ENCODE measurements at places on chromosomes 16 and 17. TPM values are rescaled to one million over a fixed set of nuclear protein-coding genes. Genes with fewer than 3 reads are reported as not detected.

- no peak for DNase-seq
Measured at GRCh38 chr17:173166-173911, 8.1 kb downstream of the DOC2B start.

- no peak for DNase-seq
Measured at GRCh38 chr17:18017958-18018357, 21.0 kb downstream of the ATPAF2 start.

GRCh38 chr16:24214992-24215391, 41.1 kb upstream of the CACNG3 start:
- DNase-seq = no peak

GRCh38 chr17:1577182-1577581, 14.6 kb upstream of the PITPNA start:
- DNase-seq = peak; percentile 92

GRCh38 chr17:33192951-33193911, 99.9 kb downstream of the ASIC2 start:
- no peak for DNase-seq

GRCh38 chr17:44210342-44211192, 8.9 kb downstream of the UBTF start:
- DNase-seq = peak; percentile 89

- DNase-seq = no peak
Measured at GRCh38 chr17:40509626-40510327, 8.4 kb upstream of the TNS4 start.

- DNase-seq = no peak
Measured at GRCh38 chr17:54793271-54793670, 107.4 kb upstream of the TOM1L1 start.

- DNase-seq = no peak
Measured at GRCh38 chr17:39618246-39618913, 8.4 kb upstream of the PPP1R1B start.

DNA sequence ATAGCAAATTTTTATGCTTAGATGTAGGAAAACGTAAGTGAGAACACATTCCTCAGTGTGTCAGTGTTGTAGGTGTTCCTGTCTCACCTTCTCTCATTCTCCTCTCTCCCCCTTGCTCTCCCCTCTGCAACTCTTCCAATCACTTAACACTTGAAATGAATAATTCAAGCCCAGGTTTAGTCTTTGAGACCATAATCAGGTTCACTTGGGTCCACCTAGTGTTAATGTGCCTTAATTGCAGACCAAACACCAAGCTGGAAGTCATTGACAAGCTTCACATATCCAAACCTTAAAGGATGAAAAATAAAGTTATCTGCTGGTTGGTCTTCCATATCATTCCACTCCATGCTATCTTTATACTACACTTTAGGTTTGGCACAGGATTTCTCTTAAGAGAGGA, 37.0 kb downstream of the STXBP4 start:
- no peak for DNase-seq

DNA sequence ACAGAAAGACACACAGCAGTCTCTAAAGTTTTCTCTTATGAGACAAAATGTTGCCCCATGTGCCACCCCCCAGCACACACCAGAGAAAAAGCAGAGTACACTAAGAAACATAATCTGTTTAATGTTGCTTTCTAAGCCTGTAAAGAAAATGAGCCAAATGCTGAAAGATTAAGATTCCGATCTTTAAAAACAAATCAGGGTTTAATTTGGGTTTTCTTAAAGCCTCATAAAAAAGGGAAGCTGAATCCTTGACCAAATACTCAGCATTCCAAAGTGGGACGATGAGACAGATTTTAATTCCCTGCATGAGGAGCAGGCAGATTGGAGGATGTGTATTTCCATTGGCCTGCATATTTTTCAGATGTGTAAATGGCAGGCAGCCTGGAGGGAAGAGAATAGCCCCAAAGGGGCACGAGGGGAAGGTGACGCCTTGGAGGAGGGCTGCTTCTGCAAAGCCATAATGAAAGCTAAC, 118.4 kb downstream of the COPRS start:
- DNase-seq = no peak

GRCh38 chr16:2468725-2469398, 2.2 kb upstream of the NTN3 start:
- no peak for DNase-seq

- DNase-seq = peak; percentile 72
Measured at GRCh38 chr17:54900457-54901229, at the start of gene TOM1L1. Gene TOM1L1, plus strand, starts transcription at chr17:54900852. Its CDS starts 14 bp downstream, at chr17:54900866.

DNA sequence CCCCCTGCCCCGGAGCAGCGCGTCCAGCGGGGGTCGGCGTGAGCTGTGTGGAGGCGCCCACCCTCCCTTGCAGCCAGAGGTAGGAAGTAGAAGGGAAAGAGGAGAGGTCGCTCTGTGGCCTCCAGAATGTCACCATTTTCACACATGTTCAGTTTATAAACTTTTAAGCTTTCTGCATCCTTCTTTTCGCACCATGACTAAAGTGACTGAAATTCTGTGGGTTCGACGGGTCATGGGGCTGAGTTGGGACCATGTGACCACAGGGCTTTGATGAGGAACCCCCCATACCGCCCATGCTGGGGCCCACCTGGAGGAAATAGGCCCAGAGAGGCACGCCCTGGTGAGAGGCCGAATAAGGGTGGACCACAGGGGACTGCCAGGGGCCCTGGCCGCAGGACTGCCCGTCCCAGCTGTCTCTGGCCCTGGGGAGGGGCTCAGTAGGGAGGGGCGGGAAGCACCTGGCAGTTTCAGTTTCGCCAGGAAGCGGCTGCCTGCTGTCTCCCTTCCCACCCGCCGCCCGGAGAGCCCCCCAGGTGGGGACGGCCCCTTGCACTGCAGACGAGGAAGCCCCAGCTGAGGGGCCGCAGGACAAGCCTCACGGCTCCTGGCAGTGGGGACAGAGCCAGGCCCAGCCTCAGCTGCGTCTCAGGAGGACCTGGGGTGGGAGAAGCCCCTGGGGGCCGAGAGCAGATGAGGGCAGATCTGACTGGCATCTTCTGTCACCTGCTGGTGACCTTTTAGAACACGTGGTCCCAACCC, 9.0 kb downstream of the CBFA2T3 start:
- no peak for DNase-seq

DNA sequence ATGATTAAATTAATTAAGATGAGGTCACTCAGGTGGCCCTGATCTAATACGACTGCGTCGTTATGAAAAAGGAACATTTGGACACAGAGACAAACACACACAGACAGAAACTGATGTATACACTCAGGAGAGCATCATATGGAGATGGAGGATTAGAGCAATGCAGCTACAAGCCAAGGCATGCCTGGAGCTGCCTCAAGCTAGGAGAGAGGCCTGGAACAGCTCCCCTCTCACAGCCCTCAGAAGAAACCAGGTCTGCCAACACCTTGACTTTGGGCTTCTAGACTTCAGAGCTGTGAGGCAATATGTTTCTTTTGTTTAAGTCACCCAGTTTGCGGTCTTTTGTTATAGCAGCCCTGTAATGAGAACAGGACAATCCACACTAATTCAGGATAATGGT, 318.9 kb downstream of the HS3ST3B1 start:
- no peak for DNase-seq

GRCh38 chr17:35449371-35449931, 885 bp upstream of the SLFN13 start:
- DNase-seq = peak; percentile 34

- no peak for DNase-seq
Measured at GRCh38 chr16:2231016-2231931, 5.0 kb upstream of the DNASE1L2 start.

DNA sequence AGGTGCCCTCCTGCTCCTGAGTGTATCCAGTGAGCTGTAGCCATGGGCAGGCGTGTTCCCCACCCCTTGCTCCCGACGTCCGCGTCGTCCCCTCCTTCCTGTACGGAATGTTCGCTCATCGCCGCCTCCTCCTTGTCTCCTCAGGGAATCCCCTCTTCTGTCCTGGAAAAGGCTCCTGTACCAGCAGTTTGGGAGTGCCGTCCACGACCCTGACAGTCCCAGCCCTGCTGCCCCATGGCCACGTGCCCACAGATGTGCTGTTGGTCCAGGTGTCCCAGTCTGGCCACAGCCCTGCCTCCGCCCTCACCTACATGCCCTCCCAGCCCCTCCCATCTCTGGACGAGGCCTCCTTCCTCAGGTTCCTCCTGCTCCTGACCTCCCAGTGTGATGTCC, 30.2 kb downstream of the OR1D5 start:
- DNase-seq = no peak

DNA sequence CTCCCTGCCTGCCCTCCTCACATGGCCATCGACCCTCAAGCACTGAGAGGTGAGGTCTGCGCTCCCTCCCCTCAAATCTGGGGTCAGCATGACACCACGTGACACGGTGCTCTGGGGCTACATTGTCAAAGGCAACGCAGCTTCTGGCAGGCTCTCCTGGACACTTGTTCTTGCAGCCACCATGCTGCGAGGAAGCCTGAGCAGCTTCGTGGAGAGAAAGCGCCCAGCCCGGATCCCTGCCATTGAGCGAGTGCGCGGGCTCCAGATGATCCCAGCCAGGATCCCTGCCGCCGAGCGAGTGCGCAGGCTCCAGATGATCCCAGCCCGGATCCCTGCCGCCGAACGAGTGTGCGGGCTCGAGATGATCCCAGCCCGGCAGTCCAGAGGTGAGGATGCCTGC, 70.9 kb upstream of the METRNL start:
- DNase-seq = no peak

- DNase-seq = no peak
Measured at GRCh38 chr16:80741724-80742123, 62.7 kb downstream of the CDYL2 start.

DNA sequence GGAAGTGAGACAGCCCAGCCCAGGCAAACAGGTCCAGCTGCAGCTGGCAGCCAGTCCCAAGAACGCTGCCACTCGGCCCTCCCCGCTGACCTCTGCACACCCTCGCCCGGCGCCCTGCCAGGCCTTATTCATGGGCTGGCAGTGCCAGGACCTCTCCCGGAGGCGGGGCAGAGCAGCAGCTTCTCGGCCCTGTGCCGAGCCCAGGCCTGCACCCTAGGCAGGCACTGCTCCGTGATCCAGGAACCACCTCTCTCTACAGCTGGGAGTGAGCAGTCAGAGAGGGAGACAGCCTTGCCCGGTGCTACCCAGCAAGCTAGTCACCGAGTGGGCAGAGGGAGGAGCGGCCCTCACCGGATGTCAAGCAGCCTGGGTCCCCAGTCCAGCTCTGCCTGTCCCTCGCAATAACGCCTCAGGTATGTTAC, 79.9 kb upstream of the CBX4 start:
- peak; percentile 94 for DNase-seq

- no peak for DNase-seq
Measured at GRCh38 chr17:29682987-29683386, 60.3 kb upstream of the CORO6 start.

DNA sequence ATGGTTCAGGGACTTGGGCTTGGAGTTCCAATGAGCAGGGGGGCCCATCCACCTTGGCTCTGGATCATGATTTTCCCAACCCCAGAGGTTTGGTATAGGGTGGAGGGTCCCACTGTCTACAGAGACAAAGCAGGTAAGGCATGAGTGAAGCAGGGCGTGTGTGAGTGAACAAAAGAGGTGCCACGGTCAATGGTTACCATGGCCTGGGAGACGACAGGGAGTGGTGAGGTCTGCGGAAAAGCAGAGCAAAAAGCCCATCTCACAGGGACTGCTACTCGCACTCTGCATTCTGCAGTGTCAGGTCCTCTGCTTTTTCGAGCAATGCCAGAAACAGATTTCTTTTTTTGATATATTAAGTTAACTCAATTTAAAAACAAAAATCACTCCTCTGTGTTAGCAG, 24.6 kb downstream of the MYH11 start:
- DNase-seq = no peak

- DNase-seq = peak; percentile 37
Measured at GRCh38 chr16:27625050-27625697, 75.2 kb downstream of the KATNIP start.

- peak; percentile 44 for DNase-seq
Measured at GRCh38 chr16:88561485-88562359, 8.5 kb upstream of the ZC3H18 start.

- DNase-seq = no peak
Measured at GRCh38 chr17:37312137-37312923, 63.5 kb upstream of the C17orf78 start.

- DNase-seq = no peak
Measured at GRCh38 chr17:81234940-81235821, 3.7 kb downstream of the TEPSIN start.

DNA sequence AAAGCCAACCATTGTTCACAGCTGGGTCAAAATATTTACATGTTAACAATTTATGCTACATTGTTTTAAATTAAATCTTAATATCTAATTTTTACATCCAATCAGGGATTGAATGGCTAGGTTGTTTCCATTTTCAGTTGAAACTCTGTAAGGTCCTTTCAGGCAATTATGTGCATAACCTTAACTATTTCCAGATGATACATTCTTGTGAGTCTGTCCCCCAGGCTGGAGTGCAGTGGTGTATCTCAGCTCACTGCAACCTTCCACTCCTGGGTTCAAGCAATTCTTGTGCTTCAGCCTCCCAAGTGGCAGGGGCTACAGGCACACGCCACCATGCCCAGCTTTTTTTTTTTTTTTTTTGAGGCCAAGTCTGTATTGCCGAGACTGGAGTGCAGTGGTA, 10.4 kb downstream of the CDC42EP4 start:
- DNase-seq = no peak

GRCh38 chr16:68785715-68786114, 48.6 kb downstream of the CDH1 start:
- DNase-seq = no peak

The KPNA2 gene
- total RNA-seq = 33.1 TPM

The RGS9 gene
- total RNA-seq = 1.9 TPM

The NUP85 gene
- total RNA-seq = 27.3 TPM

The SECTM1 gene
- 2.4 TPM for total RNA-seq

The CNTD1 gene
- not detected for total RNA-seq

The CRLF3 gene
- 5.1 TPM for total RNA-seq

The FOXO3B gene
- 0.67 TPM for total RNA-seq

The MYO15B gene
- 49.7 TPM for total RNA-seq

The ATP2A1 gene
- total RNA-seq = 0.39 TPM

Data from heart left ventricle (tissue), 16 donors.